Cerebellar nuclear complex (tissue), 1 donor: ENCODE measurements at places on chromosomes 6 and 20.

DNA sequence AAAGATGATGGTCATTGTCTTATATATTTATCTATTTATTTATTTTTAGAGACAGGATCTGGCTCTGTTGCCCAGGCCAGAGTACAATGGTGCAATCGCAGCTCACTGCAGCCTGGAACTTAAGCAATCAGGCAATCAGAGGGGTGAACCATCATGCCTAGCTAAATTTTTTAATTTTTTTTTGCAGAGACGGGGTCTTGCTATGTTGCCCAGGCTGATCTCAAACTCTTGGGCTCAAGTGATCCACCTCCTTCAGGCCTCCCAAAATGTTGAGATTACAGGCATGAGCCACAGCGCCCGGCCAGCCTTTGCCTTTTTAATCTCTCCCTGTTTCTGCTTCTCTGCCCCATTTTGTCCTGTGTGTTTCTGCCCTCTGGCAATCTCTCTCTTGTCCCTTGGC, 102.2 kb downstream of the NCR2 start:
- DNase-seq, result no peak

DNA sequence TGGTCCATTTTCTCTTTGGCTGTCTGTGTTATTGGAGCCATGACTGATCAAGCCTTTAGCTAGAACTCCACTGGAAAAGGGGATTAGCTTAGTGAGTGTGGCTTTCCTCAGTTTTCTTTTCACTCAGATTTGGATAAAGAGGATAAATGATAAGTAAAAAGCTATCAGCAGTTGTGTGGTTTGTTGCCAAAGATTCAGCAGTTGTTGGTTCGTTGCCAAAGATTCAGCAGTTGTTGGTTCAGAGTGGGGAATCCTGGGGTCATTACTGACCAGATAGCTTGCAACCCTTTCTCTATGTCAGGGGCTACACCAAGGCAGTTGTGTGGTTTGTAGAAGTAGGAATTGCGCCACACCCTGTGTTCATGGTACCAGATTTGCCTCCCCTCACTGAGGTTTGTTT, 107.7 kb upstream of the SCP2D1 start:
- DNase-seq, result no peak

DNA sequence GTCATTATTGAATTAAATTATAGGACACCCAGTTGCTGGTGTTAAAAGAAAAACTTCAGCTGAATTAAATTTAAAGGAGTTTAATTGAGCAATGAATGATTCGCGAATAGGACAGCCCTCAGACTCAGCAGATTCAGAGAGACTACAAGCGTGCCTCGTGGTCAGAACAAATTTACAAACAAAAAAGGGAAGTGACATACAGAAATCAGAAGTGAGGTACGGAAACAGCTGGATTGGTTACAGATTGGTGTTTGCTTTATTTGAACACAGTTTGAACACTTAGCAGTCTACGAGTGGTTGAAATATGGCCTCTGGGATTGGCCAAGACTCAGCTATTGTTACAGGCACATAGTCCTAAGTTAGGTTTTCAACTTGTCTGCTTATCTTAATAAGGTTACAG, 25.8 kb upstream of the TNFRSF21 start:
- DNase-seq, result no peak

DNA sequence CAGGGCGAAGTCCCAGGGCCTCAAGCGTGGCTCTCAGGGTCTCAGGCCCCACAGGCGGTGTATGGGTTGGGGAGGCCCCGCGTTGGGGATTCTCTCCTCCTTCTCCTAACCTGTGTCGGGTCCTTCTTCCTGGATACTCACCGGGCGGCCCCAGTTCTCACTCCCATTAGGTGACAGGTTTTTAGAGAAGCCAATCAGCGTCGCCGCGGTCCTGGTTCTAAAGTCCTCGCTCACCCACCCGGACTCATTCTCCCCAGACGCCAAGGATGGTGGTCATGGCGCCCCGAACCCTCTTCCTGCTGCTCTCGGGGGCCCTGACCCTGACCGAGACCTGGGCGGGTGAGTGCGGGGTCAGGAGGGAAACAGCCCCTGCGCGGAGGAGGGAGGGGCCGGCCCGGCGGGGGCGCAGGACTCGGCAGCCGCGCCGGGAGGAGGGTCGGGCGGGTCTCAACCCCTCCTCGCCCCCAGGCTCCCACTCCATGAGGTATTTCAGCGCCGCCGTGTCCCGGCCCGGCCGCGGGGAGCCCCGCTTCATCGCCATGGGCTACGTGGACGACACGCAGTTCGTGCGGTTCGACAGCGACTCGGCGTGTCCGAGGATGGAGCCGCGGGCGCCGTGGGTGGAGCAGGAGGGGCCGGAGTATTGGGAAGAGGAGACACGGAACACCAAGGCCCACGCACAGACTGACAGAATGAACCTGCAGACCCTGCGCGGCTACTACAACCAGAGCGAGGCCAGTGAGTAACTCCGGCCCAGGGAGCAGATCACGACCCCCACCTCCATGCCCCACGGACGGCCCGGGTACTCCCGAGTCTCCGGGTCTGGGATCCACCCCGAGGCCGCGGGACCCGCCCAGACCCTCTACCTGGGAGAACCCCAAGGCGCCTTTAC, at the start of gene HLA-G:
Gene HLA-G (plus strand): TSS at position 247 of the 892 bp plus-strand sequence. CDS start 20 bp downstream, at position 267.
- DNase-seq, result no peak

DNA sequence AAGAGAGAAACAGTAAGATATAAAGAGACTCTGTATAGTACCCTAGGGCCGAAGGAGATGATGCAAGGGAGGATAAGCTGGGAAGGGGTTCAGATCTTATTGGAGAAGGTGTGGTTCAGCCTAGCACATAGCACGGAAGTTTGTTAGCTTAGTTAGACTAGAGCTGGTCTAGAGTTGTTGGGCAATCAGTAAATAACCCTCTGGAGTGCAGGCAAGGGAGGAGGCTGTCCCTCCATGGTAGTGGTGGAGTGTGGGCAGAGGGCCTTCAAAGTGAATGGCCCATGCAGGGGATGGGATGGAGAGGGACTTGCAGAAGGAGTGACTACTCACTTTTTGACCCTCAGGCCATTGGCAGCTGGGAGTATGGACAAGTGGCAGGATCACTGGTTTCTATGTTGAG, 20.0 kb downstream of the TULP4 start:
- no peak for DNase-seq

DNA sequence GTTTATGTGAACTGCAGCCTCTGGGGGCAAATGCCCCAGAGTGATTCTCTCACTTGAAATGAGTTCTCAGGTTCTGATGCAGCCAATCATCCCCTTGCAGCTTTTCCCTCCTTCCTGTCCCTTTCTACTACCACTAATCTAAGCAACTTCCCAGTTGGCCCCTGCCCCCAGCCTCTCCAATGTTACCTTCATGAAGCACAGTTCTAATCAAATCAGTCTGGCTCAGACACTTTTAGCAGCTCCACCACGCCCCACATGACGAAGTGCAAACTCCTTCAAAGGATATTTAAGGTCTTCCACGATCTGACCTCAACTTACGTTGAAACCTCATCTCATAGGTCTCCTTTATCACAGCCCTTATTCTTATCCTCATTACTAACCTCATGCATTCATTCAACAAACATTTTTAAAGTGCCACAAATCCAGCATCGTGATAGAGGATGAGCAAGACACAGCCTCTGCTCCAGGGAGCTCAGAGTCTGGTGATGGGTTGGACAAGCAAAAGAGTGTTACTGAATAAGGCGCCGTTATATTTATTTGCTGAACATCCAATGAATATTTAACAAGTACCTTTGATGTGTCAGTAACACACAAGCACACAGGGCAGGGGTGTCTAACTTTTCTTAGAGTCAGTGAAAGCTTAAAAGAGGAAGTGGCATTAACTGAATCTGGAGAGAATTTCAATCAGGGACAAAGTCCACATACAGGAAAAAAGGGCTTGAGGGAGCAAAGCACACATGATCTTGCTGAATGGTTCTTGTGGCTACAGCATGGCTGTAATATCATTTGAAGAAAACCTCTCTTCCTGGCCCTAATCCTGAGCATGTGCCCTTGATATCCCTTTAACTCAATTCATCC, 20.4 kb upstream of the DTNBP1 start:
- DNase-seq, result no peak

DNA sequence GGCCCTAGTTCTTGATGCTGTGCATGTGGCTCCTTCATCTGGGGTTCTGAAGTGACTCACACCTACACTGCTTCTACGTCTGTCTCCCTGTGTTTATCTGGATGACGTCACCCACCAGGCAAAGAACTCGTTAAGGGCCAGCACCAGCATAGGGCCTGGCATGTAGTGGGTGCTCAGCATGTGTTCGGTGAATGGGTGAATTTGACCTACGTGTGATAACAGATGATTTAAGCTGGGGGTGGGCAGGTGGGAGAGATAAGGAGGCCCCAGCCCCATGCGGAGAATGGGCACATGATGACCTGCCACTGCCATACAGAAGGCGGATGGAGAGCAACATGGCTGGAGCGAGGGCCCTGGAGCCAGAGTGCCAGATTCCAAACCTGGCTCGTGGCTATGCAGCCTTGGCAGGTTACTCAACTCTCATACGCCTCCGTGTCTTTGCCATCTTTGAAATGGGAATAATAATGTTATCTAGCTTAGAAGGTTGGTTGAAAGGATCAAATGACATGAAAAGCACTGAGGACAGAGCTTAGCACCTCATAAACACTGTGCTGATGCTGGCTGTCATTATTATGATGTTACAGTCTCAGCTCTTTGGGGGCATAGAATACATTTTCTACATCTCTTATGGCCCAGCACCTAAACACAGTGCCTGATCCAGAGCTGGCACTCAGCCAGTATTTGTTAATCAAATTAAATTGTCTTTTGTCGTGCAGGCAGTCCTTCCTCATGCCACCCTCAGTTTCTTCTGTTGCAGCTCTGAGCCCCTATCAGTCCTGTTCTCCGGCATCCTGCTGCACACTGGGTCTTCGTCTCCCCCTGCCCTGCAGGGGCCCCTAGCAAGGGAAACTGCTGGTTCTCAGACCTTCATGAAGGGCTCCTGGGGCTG, 39.6 kb downstream of the VEGFA start:
- no peak for DNase-seq

- DNase-seq, result no peak
Observed at GRCh38 chr6:131331151-131331550, 195.9 kb downstream of the AKAP7 start.

- DNase-seq, result no peak
Observed at GRCh38 chr6:41345901-41346300, 10.5 kb downstream of the NCR2 start.

GRCh38 chr6:100305209-100305869, 159.4 kb downstream of the SIM1 start:
- DNase-seq, result no peak

DNA sequence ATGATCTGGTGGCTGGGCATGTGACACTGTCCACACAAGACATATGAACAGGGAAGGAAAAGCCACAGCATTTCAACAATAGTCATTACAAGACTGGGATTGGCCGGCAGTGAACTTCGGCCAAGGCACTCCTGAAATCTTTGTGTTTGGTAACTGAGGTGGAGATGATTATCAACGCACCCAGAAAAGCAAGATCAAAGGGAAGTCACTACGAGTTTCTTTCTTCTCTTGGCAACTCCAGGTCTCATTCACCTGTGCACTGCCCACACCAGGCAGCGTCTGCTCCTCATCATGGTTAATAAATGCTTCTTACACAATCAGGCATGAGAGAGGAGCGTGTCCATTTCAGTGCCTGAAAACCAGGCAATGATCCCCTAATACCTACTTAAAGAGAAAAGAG, 20.5 kb upstream of the FOXC1 start:
- no peak for DNase-seq

- DNase-seq, result no peak
Observed at GRCh38 chr20:58268936-58269619, 40.4 kb upstream of the RAB22A start.

DNA sequence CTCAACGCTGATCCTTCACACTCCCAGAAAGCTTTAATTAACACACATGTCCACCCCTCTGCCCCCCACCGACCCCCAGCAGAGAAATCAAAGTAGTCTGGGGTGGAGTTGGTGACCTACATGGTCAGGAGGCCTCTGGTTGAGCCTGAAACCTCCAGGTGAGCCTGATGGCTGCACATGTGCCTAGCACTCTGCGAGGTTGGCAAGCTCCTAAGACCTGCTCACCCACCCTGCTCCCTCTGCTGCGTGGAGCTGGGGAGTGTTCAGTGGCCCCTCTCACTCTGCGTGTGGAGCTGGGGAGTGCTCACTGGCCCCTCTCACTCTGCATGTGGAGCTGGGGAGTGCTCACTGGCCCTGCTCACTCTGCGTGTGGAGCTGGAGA, 7.9 kb upstream of the YTHDF1 start:
- DNase-seq, result no peak

DNA sequence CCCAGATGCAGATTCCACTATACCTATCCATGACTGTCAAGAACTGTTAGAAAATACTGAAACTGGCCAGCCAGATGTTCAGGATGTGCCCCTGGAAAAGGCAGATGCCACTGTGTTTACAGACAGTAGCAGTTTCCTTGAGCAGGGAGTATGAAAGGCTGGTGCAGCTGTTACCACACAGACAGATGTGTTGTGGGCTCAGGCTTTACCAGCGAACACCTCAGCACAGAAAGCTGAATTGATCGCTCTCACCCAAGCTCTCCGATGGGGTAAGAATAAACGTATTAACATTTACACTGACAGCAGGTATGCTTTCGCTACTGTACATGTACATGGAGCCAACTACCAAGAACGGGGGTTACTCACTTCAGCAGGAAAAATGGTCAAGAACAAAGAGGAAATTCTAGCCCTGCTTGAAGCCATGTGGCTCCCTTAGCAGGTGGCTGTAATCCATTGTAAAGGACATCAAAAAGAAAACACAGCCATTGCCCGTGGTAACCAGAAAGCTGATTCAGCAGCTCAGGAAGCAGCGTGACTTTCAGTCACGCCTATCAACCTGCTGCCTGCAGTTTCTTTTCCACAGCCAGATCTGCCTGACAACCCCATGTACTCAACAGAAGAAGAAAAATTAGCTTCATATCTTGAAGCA, 459.7 kb upstream of the HTR1E start:
- DNase-seq, result no peak

GRCh38 chr20:9660236-9660868, 146.0 kb downstream of the LAMP5 start:
- no peak for DNase-seq

GRCh38 chr20:24705486-24705885, 236.1 kb downstream of the SYNDIG1 start:
- no peak for DNase-seq

DNA sequence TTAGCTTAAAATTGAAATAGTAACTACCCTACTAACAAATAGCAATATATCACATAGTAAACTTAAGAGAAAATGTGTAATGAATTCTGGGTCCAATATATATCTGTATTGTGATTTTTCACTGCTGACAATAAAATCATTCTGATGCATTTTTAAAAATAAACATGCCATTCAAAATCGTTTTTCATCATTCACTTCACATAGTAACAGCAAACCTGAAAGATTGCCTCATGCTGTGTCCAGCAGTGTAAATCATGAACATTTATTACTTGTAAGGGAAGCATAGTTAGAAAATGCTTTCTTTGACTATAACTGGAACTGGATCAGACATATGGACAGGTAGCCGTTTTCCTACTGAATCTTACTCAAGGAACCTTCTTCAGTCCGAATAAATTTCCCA, 446.1 kb downstream of the UTRN start:
- no peak for DNase-seq
